ENCODE measurements at places on chromosomes 12 and 14.

DNA sequence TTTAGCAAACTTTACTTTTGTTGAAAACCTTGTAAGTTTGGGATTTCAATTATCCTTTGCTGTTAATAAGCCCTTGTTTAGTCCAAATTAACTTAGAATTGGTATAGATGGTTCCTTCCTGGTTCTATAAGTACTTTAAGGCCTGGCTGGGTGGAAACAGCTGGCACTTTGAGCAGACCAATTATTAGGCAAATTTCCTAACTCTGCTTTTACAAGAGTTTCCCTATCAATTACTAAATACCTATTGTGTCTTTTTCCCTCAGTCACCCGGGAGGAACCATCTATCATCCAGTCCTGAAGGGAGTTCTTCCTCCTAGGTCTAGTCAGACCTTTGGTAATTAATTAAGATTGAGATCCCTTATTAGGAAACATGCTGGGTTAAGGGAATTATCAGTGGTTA is 138.0 kb downstream of the SLC38A6 start:
- no peak for DNase-seq

DNA sequence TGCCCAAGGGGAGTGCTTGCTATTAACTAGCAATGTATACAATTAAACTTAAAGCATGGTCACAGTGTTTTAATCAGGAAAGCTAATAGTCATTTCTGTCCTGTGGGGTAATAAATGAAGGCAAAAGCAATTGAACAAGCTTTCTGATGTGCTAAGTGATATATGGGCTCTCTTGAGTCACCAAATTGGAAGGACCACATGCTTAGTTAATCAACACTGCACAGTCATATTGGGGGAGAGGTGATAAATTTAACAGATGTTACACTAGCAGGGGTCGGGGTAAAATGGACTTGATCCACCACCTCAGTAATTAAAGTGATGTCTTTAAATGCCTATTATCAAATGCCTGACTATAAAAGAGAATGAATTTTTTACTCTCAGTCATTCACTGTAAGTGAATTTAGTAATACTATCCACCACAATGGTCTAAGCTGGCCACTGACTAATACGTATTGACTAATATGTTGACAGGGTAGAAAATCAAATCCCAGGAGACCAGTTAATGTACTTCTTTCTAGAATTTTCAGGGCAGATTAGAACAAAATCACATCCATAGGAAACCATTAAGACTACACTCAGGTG is 736.3 kb downstream of the RPS29 start:
- DNase-seq: no peak

GRCh38 chr12:110639336-110640141 is 25.6 kb downstream of the TCTN1 start:
- peak; percentile 30 for DNase-seq

- DNase-seq: peak; percentile 16
Observed at GRCh38 chr12:66236969-66237368, 48.0 kb downstream of the IRAK3 start.

DNA sequence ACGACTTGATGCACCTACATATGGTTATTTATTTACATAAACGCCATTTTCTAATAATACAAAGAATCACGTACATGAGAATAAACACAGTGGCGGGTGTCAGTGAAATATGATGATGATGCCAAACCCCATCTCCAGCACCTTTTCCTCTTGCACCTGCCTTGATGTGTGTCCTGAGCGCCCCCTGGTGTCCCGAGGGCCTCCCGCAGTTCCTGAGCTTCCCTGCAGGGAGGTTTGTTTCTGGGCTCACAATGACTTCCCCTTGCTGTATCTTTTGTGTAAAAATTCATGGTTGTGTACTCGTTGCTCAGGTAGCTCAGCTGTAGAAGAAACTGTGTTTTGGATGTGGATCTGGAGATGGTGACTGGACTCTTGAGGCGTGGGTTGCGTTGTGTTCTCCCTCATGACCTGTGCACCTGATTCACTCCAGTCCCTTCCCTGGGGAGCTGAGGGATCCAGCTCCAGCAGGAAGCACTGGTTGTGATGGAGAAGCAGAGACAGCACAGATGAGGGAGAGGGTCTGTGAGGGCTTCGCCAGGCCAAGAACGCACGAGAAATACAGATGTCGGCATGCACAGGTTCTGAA is 1037.8 kb downstream of the TMEM121 start:
- DNase-seq: peak; percentile 65

GRCh38 chr14:82778008-82778590 is 1244.4 kb upstream of the SEL1L start:
- DNase-seq: no peak

DNA sequence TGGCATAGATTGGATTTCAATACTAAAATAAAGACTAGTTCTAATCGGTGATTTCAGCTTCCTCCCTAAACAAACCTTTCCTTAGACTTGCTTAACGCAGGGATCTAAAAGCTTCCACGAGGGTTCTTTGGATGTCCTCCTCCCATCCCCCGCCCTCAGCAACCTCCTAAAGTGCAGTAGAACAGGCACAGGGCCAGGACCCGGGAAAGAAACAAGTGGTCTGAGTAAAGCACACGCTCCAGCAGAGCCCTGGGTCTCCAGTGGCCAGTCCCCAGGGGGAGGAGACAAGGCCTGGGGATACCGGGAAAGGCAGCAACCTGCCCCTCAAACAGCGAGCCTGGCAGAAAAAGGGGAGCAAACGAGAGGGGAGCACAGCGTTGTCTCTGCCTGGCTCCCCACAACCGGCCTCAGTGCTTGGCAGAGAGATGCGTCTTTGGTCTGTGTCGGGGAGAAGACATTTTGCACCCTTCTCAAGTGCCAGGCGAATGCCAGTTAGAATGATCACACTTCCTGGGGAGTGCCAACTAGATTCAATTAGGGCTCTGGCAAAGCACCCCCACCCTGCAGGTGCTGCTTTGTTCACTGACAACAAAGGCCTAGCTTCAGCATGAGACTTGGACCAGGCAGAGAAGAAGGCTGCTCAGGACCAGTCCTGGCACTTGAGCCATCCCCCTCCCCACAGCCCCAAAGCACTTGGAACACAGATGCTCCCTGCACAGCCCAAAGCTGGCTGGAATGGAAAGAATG is 17.1 kb upstream of the SLC6A12 start:
- no peak for DNase-seq

DNA sequence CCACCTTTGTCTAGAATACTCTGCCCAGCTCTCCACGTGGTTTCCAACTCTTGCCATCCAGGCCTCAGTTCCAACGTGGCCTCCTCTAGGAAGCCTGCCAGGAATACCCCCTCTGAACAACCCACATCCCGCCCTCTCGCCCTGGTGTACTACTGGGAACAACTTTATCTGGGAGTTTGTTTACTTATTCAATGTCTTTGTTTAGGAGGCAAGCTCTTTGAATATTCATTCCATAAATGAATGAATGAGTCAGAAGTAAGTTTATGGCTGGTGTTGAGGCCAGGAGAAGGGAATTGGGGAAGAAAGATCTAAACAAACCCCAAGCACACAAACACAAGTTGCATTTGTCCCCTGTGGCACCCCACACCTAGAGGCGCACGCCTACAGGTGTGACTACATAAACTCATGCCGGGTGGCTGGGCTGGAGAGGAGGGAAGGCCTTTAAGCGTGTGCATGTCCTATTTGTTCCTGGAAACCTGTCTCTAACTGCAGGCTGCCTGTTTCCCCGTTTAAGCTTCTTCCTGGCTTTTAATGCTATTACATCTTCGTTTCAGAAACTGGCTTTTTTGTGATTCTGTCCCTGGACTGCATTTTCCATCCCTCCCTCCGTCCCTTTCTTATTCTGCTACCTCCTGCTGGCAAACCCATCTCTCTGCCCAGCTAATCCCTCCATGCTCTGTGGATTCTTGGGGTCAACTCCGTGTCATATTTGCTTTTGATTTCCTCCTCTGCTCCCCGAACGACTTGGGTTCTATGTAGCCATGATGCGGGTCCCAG is 57.9 kb downstream of the FZD10 start:
- no peak for DNase-seq

- DNase-seq: no peak
Observed at GRCh38 chr14:82642425-82642824, 1108.8 kb upstream of the SEL1L start.

- no peak for DNase-seq
Observed at GRCh38 chr14:55530464-55530863, 49.5 kb upstream of the KTN1 start.

- peak; percentile 63 for DNase-seq
Observed at GRCh38 chr12:42568952-42569915, 20.3 kb downstream of the PRICKLE1 start.

DNA sequence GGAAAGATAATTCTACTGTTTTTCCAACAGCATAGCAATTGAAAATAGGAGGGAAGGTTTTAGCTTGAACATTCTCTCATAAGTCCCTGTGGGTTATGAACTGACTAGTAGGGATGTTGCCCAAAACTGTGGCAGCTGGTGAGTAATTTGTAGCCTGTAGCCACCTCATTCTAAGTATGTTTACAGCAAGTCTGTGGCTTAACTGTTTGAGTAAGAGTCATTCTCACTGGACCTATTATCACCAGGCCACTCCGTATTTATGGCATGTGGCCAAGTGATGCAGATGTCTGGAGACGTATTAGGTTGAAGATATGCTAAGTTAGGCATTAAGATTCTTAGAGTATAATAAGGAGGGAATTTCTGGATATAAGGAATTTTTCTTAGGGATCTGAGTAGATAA is 458.3 kb downstream of the ETNK1 start:
- DNase-seq: no peak

- DNase-seq: no peak
Observed at GRCh38 chr12:106291342-106291741, 11.2 kb upstream of the TCP11L2 start.

DNA sequence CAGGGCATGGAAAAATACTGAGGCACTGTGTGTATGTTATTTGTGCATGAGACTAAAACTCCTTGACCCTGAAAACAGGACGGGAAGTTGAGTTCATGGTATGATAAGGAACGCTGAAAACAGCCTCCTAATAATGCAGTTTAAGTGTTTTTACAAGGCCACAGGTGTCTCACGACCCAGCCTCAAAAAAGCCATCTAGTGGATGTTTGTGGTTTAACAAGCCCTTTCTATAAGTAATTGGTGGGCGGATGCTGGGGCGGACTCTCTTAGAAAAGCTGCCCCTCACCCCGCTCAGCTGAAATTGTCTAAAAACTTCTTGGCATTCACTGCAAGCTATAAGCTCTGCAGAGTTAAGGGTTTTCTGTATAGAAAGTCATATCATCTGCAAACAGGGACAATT is 184.5 kb downstream of the NUBPL start:
- no peak for DNase-seq

- no peak for DNase-seq
Observed at GRCh38 chr12:3315201-3315661, 175.8 kb upstream of the PRMT8 start.

- no peak for DNase-seq
Observed at GRCh38 chr14:31429791-31430190, 9.4 kb upstream of the HEATR5A start.

DNA sequence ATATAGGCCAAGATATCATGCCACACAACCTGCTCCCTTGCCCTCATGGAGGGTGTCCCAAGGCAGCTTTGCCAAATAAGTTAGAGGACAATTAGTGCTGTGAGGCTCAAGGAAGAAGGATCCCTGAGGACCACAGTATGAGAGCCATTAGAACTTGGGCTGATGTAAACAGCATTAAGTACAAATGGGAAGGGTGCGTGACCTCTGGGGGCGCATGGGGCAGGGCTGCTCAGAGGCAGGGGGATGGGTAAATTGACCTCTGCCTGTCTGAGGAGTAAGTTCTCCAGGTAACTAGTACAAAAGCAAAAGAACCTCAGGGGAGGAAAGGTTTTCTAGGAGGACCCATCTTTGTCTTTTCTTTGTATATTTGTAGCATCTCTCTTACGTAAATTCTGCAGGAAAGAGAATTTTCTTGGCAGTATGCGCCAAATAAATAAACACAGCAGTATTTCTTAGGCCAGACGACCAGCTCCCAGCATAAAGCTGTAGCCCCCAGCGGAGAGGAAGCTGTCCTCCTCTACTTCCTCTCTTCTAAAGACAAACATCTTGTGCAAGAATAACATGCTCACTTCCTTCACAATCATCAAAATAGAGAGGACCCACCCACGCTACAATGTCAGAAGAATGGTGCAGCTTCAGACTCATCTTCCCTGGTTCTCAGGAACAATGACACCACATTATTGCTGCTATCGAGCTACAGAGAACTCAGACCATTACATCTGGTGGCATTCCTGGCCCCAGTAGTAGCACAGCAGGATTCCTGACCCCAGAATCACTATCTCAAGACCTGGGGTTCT is 16.4 kb upstream of the VWF start:
- peak; percentile 99 for DNase-seq

- peak; percentile 61 for DNase-seq
Observed at GRCh38 chr12:96193725-96194575, at the start of gene ELK3. Gene ELK3 (plus strand): TSS chr12:96194375.

DNA sequence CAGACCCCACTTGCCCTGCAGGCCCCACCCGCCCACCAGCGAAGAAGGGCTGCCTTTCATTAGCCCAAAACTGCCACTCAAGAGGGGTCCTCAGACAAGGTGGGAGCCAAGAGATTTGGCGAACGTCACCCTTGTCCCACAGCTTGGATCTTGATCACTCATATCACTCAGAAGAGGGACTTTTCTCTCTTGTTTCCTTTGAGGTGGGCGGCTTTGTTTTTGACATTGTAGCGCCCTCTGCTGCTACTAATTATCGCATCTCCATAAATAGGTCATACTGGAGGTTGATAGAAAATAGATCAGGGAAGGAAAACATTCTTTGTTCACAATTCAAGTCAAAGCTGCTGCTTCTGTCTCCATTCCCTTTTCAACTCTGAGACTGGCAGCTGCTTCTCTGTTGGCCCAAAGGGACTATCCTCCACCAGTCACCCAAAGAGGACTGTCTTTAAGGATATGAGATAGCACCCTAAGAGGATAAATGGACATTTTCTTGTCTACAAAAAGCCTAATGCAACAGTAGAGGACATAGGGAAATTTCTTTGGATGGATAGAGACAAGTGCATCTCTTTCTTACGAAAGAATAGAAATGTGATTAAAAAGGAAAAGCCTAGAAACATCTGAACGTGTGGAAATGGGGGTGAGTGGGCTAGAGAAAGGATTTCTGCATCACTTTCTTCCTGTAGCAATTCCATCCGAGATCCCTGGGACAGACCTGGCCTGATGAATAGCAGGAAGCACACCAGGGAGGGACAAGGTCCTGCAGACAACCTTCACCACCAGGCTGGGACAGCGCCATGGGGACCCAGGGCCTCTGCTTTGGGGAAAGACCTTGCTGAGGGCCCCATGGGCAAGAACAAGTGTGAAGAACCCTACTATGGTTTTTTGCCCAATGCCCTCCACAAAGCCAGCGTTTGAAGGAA is 115.8 kb downstream of the DAD1 start:
- DNase-seq: peak; percentile 61

DNA sequence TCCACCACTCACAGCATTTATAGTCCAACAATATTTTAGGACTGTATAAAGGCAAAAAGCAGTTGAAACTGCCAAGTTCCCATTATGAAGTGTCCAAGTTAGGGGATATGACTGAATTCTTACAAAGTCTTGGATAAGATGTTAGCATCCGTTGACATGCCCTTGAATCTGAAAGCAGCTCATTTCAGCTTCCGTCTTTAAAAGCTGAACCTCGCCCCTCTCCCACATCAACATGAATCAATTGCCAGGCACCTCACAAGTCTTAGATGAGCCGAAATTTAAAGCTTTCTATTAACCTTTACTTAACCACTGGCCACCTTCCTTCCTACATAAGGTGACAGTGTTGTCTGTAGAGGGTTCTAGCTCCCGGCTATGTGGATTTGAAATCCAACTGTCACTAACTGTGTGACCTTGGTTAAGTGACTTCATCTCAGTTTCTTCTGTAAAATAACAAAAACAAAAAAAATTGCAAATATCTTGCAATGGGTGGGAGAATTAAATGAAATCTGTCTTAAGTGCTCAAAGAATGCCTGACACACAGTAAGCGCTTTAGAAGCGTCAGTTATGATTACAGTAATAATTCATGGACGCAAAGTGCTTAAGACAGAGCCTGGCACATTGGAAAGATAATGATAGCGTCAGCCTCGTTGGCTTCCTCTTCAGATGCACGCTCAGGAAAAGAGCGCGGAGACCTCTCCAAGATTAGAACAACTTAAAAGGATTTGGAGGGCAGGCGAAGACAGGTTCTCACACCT is 1.2 kb downstream of the PPP1CC start:
- DNase-seq: peak; percentile 39
